ENCODE measurements at places on chromosomes 1 and 21.
A peak's percentile ranks its signal among the peaks of the same experiment; 100 is the strongest.

DNA sequence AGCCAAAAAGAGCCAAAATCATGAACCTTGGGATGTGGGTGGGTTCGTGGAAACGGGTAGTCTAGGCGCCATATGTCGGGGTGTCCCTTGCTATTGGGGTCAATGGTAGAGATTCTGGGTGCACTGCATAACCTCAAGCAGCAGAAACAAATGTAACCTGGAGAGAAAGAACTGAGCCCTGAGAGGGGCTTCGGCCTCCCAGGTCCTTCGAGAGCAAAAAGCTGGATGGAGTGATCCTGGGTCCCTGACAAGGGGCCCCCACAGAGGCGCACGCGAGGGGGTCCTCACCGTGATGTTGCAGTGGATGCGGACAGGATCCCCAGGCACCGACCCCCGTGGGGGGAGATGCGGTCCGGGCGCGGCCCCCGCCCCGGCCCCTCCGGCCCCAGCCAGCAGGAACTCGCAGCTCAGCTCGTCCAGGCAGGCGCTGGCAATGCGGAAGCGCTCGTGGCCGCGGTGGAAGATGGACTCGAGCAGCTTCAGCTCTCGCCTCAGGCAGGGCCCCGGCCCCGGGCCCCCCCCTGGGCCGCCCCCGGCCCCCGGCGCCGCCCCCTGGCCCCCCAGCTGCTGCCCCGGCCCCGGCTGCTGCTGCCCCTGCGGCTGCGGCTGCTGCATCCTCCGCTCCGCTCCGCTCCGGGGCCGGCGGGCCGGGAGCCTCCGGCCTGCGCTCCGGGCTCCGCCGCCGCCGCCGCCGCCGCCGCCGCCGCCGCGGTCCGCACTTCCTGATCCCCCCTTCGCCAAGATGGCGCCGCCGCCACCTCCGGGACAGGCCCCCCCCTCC lies at the start of gene UBE2Q1:
UBE2Q1 (minus strand) TSS at position 724 of the 781 bp plus-strand sequence; CDS start at position 615, 109 bp downstream.
- no peak for DNase-seq

GRCh38 chr21:21230672-21231071 lies 232.5 kb downstream of the NCAM2 start:
- no peak for DNase-seq

GRCh38 chr1:54814571-54814970 lies 13.4 kb upstream of the TTC22 start:
- no peak for DNase-seq

DNA sequence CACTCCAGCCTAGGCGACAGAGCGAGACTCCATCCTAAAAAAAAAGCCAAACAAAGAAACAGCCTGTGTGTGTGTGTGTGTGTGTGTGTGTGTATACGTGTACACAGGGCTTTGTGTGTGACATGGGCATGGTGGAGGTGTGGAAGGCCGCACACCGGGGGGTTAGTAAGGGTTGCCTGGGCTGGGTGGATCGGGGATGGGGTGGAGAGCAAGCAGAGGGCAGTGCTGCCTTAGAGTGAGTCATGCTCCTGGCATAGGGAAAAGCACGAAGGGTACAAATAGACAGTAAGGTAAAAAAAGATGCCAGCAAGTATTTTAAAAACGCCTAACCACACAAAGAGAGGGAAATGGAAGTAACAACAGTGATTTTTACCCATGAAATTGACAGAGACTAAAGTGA lies 6.2 kb downstream of the PRMT2 start:
- DNase-seq: no peak

DNA sequence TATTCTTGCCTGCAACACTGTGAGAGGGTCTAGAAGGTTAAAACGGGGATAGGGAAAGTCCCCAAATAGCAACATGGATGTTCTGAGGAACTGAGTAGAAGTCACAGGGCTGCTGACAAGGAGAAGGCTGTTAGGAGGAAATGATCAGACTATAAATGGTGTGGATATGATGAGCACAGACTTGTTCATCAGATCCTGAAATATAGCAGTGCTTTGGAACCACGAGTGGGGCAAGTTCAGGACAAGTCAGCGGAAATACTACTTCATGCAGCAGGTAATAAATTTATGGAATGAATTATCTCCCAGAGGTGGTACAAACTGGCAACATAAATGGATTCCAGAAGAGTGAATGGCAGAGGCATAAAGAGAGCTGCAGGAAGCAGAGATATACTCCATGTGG lies 3.2 kb upstream of the KIAA0040 start:
- DNase-seq: no peak

- no peak for DNase-seq
These were observed 6.9 kb upstream of the CBR3 start for GRCh38 chr21:36127977-36128376.

DNA sequence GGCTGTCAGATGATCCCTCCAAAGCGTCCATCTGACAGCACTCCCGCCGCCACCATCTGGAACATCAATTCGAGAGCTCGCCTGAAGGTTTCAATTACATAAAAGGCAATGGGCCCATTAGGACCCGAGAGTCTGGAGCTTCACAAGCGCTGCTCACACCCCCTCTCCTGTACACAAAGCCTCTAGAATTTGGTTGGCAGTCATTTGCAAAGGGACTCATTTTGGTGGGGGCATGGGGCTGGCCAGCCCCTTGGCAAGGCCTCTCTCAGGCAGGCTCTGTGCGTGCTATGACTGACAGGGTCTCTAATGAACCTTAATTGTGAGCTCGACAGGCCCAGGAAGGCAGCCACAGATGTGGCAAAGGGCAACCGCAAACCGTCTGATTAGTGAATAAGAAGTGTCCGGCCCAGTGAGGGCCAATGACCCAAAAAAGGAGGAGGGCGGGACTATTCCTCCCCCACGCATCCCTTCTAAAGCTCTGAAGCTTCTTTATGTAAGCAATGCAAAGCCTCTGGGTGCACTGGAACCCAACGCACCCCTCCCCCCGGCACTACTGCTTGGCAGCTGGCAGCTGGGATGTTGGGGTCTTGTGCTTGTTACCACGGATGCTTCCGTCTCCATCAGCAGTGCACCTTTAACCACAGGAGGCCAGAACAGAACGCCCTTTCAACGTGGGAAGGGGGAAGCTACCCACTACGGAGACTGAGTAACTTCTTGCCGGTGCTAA lies 79.4 kb downstream of the CAPZB start:
- no peak for DNase-seq

- DNase-seq: no peak
These were observed 127.8 kb upstream of the GREM2 start for GRCh38 chr1:240739754-240740153.

DNA sequence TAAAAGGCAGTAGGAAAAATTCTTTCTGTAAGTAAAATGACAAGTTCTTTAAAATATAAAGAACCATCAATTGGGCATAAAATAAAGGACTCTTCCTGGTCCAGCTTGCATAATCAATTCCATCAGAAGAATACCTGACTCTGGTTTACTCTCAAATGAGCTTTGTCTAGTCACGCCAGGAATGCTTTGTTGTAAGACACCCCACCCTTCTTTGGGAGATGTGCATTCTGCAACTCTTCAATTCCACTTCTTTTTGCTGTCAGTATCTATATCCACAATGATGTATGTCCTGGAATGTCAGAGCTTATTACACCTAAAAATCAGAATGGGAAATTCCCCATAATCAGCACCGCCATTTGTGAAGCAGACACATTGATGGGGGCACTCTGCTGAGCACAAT lies 76.1 kb downstream of the PTPN14 start:
- DNase-seq: no peak

GRCh38 chr1:211609120-211610024 lies 30.4 kb upstream of the SLC30A1 start:
- no peak for DNase-seq

GRCh38 chr1:212760126-212760823 lies 31.3 kb downstream of the NSL1 start:
- DNase-seq: peak; percentile 30

DNA sequence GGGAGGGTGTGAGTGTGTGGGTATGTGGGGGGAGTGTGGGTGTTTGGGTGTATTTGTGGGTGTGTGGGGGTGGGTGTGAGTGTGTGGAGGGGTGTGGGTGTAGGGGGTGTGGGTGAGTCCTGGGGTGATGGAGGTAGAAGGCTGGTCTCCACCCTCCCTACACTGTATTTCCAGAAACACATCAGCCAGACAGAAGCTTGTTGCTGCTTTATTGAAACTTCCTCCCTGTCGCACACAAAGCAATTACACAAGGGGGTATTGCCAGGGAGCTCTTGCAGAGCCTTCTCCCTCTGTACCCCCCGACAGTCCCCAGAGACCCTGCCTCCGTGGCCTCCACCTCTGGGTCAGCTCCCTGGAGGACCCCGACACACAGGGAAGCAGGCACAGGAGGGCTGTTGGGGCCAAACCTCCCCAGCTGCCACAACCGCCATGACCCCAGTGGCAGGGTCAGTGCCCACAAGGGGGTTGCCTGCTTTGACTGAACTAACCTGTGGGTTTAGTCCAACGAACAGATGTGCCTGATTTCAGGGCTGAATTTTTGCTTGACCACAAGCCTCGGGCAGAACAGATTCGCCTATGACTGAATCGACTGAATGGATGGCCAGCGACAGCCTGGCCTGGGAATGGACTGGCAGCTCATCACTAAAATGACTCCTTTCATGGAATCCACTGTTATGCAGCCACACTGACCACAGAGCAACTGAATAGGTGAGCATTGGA lies 9.1 kb upstream of the MATN1 start:
- no peak for DNase-seq

GRCh38 chr1:47893412-47893811 lies 103.8 kb downstream of the TRABD2B start:
- DNase-seq: no peak

- no peak for DNase-seq
These were observed 30.0 kb downstream of the MATN1 start for GRCh38 chr1:30693366-30693765.

- no peak for DNase-seq
These were observed 10.1 kb downstream of the CHD1L start for GRCh38 chr1:147252540-147252939.

DNA sequence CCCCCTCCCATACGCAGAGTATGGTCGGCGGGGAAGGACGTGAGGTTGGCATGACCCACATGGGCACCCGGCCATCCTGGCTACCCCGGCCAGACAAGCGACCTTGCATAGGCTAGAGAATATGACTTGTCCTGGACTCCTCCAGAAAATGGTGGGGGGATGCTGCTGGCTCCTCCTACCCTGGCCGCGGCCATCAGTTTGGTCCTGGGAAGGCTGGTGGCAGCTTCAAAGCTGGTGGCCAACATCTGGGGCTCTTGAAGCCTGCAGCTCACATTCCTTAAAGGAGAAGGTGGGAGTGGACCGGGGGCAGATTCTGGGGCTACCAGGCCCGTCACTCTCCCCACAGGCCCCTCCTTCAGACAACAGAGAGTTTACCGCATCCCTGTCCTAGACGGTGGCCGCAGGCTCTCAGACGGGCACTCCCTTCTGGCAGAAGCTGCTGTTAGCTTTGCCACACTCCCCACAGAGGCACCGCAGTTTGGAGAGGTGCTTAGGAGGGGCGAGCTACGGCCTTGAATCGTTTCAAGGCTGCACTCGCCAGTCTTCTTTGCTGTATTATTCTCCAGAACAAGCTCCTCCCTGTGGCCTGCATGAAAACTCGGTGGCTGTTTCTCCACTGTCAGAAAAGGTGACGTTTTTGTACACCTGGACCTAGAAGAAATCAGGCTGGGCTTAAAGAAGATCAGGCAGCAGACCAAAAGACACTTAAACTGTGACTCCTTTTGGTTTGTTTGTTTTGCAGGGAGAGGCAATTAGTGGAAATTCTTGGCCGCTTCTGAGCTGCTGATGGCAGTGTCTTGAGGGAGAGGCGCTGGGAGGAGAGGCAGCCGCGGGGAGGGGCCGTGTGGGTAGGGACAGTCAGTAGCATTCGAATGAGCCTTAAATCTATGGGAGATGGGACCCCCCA lies 68.0 kb downstream of the RUNX3 start:
- no peak for DNase-seq

GRCh38 chr1:92747735-92748134 lies 37.2 kb downstream of the EVI5 start:
- DNase-seq: no peak

DNA sequence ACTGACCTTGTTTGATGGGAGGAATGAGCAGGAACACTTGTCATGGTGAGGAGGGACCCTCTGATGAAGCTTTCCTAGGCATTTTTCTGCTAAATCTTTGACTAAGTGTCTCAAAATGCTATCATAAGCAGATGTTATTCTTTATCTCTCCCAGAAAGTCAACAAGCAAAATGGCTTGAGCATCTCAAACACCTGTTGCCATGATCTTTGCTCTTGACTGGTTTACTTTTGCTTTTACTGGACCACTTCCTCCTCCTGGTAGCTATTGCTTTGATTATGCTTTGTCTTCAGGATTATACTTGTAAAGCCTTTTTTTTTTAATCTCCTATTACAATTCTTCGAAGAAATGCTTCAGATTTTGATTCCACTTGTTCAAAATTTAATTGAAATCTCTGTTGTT lies 157.4 kb downstream of the GPR52 start:
- no peak for DNase-seq

DNA sequence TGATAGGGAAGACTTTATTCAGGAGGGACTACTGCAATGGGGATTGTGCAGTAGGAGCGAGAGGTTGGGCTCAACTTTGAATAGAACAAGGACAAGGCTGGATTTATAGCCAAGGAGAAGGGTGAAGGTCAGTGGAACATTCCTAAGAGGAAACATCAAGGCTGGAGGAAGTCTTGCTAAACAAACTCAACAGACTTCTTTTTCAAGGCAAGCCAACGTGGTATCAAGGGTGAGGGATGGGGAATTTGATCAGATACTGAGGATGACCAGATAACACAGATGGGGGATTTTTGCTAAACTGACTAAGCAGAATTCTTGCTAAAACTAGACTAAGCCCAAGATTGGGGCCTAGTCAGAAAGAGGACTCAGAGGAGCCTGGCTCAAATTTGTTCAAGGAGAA lies 107.3 kb downstream of the DUSP10 start:
- no peak for DNase-seq

- DNase-seq: no peak
These were observed 398 bp downstream of the PTPRU start for GRCh38 chr1:29236712-29237128.

GRCh38 chr21:39319251-39319756 lies 5.9 kb upstream of the BRWD1 start:
- no peak for DNase-seq

DNA sequence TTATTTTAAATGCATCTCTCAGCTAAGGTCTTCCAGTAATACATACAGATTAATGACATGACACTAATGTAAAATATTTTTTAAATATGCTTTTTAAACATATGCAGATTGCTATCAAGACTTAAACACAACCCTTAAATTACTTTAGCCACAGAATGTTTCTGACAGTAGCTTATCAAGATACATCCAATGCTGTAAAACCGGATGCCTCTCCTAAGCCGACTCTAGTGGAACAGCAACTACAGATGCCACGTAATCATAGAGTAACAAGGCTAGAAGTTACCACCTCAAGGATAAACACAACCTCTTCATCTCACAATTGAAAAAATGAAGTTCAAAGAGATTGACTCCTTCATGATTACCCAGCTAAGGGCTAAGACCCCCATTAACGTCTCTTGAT lies 68.4 kb downstream of the ZZZ3 start:
- DNase-seq: no peak
